ENCODE measurements at places on chromosomes 3 and 15. TPM values are rescaled to one million over a fixed set of nuclear protein-coding genes. Genes with fewer than 3 reads are reported as not detected.

ROPN1 gene
- not detected for total RNA-seq

- no peaks in the 10 kb centered on the region for H3K27me3 ChIP-seq
- H3K4me1 ChIP-seq, result peaks cover 4% of the 10 kb centered on the region
- H3K27ac ChIP-seq, result no peak overlapping the region
- no peak overlapping the region for H3K4me3 ChIP-seq
- DNase-seq, result no peak
Measured at GRCh38 chr3:108177536-108177935, 44.7 kb downstream of the IFT57 start.

GRCh38 chr3:5312290-5312689 is 124.8 kb downstream of the EDEM1 start:
- no peaks in the 10 kb centered on the region for H3K36me3 ChIP-seq
- no peak overlapping the region for H3K4me3 ChIP-seq
- no peak for DNase-seq
- no peaks in the 10 kb centered on the region for H3K27me3 ChIP-seq

DNA sequence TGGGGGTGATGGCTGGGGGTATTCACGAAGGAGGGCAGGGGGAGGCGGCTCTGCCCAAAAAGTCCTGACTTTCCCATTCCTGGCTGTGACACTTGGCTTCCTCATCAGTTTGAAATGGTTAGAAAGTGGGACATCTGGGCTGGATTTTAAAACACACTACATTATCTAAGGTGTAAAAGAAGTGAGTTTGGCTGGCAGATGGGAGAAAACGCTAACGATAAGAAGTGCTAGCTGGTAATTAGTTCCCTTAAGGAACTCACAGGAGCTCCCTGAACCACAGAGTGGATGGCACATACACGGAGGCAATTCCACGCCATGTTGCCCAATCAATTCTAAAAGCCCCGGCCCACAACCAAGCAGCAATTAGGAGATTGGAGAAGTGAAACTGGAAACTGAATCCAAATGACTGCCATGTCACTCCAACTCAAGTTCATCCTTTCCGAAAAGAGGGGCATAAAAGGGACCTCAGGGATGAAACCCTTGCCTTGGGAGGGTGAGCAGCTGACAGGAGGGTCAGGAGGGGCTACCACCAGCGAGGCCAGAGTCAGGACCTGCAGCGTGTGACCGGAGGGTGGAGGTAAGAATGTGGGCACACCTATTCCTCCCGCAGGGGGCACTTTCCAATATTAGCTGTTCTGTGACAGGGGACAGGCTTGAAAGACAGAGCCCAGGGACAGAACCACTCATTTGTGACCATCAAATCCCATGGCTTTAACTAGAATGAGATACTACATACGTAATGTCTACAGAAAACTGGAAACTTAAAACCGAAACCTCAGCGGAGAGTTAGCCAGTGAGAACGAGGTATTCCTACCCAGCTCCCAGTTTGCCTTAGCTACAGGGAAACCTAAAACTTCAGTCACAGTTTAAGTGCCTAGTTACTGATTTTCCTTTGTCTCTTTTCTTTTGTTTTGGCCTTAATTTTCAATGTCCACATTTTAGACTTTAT is 95.3 kb upstream of the OXTR start:
- H3K27ac ChIP-seq, result no peak overlapping the region
- no peaks in the 10 kb centered on the region for H3K4me1 ChIP-seq

GRCh38 chr15:87369269-87369668 is 887.3 kb downstream of the NTRK3 start:
- DNase-seq, result no peak
- H3K27ac ChIP-seq, result no peak overlapping the region
- no peaks in the 10 kb centered on the region for H3K27me3 ChIP-seq
- H3K36me3 ChIP-seq, result no peaks in the 10 kb centered on the region

Measured in uterus (tissue), 4 donors.